A673 (cell line): ENCODE measurements at places on chromosomes 5 and 9. TPM values are rescaled to one million over a fixed set of nuclear protein-coding genes. Genes with fewer than 3 reads are reported as not detected.

CFAP90 gene
- total RNA-seq: not detected in 2 replicates

NMUR2 gene
- not detected in 2 replicates for total RNA-seq

SCAI gene
- 14.1 and 15.1 TPM in 2 replicates for total RNA-seq

SPACA9 gene
- total RNA-seq: 2.1 and 4.3 TPM in 2 replicates

NELFB gene
- total RNA-seq: 72.6 and 78.1 TPM in 2 replicates

BTNL8 gene
- not detected in 2 replicates for total RNA-seq

DOCK8 gene
- not detected in 2 replicates for total RNA-seq

ALDOB gene
- not detected in 2 replicates for total RNA-seq

NEUROG1 gene
- not detected in 2 replicates for total RNA-seq

SLCO6A1 gene
- not detected in 2 replicates for total RNA-seq

NDST1 gene
- 44.0 and 46.7 TPM in 2 replicates for total RNA-seq

RGS14 gene
- total RNA-seq: 3.1 and 6.5 TPM in 2 replicates

DDX4 gene
- total RNA-seq: not detected in 2 replicates

WDR31 gene
- total RNA-seq: 1.3 and 2.4 TPM in 2 replicates

COL5A1 gene
- total RNA-seq: 33.6 and 37.6 TPM in 2 replicates

SLC22A4 gene
- 0.42 and 0.99 TPM in 2 replicates for total RNA-seq

PHF24 gene
- total RNA-seq: 0.11 and 0.13 TPM in 2 replicates

TNFSF15 gene
- 0.04 TPM in 1 of 2 replicates, not detected in the other for total RNA-seq

IFNA8 gene
- not detected in 2 replicates for total RNA-seq

LHX6 gene
- not detected in 2 replicates for total RNA-seq

C9orf43 gene
- 0.81 and 1.5 TPM in 2 replicates for total RNA-seq

NCBP1 gene
- total RNA-seq: 49.8 and 57.9 TPM in 2 replicates

ANKRD18A gene
- total RNA-seq: not detected in 2 replicates

OCLN gene
- 13.3 and 14.1 TPM in 2 replicates for total RNA-seq

DEPDC1B gene
- total RNA-seq: 32.8 and 34.9 TPM in 2 replicates

PLPP7 gene
- total RNA-seq: not detected in 2 replicates

RRAGA gene
- 33.0 and 34.9 TPM in 2 replicates for total RNA-seq

INSL4 gene
- total RNA-seq: not detected in 2 replicates

SPINK13 gene
- not detected in 2 replicates for total RNA-seq

SPATA31A3 gene
- not detected in 2 replicates for total RNA-seq

COQ4 gene
- total RNA-seq: 58.2 and 62.8 TPM in 2 replicates

NDUFB6 gene
- total RNA-seq: 77.5 and 82.6 TPM in 2 replicates

PCDHB11 gene
- total RNA-seq: 14.2 and 15.3 TPM in 2 replicates

LECT2 gene
- not detected in 2 replicates for total RNA-seq

F2R gene
- 83.3 and 92.1 TPM in 2 replicates for total RNA-seq

RNF183 gene
- not detected in 2 replicates for total RNA-seq

TNC gene
- total RNA-seq: 202 and 206 TPM in 2 replicates

PRSS3 gene
- not detected in 2 replicates for total RNA-seq

GLDC gene
- total RNA-seq: 0.32 and 1.4 TPM in 2 replicates

NKD2 gene
- 22.9 and 23.5 TPM in 2 replicates for total RNA-seq

JAKMIP2 gene
- total RNA-seq: 67.4 and 85.5 TPM in 2 replicates

RAB3C gene
- total RNA-seq: 0.07 and 0.64 TPM in 2 replicates

CDKN2A gene
- total RNA-seq: not detected in 2 replicates

OR1Q1 gene
- not detected in 2 replicates for total RNA-seq

EIF4E1B gene
- not detected in 2 replicates for total RNA-seq

TNFSF8 gene
- total RNA-seq: not detected in 2 replicates

SPAAR gene
- 0.37 TPM in 1 of 2 replicates, not detected in the other for total RNA-seq

PCDHGA5 gene
- 2.4 and 2.6 TPM in 2 replicates for total RNA-seq

NIPBL gene
- 69.5 and 79.6 TPM in 2 replicates for total RNA-seq

TLX3 gene
- total RNA-seq: not detected in 2 replicates

MAT2B gene
- total RNA-seq: 49.9 and 50.3 TPM in 2 replicates

CTXN3 gene
- total RNA-seq: not detected in 2 replicates

S100Z gene
- total RNA-seq: not detected in 2 replicates

SLC1A3 gene
- 20.5 and 28.9 TPM in 2 replicates for total RNA-seq
